ENCODE measurements at places on chromosomes 11 and 22. TPM values are rescaled to one million over a fixed set of nuclear protein-coding genes. Genes with fewer than 3 reads are reported as not detected.

DNA sequence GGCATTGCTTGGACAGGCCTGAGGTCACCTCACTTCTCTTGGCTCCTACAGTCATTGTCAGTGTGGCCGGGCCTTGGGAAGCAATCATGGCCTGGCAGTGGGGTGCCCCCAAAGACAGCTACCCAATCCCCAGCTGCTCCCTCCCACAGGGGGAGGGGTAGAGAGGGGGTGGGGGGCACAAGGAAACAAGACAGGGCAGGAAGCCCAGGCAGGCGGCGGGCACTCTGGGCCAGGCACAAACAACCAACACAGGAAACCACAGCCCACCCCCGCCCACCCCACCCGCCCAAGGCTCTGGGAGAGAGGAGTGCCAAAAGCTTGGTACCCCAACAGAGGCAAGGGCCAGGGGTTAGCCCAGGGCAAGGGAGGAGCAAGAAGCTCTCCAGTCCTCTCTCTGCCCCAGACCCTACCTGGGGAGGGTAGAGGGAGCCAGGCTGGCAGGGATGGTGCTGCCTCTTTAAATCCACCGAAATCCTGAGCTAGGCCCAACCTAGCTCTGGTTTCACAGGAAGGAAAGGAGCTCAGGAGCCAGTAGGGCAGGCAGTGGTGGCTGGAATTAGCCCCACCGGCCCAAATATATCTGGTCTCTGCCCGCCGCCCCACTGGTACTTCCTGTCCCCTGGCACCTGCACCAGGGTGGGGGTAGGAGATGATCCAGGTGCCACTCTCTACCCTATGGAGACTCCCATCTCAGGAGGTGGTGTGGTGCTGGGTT, 12.2 kb downstream of the BCL9L start:
- DNase-seq: no peak

GRCh38 chr11:87265132-87265531, 227.4 kb downstream of the TMEM135 start:
- DNase-seq: no peak

Gene MMP7
- total RNA-seq: not detected

Gene ETS1
- total RNA-seq: 37.0 TPM

DNA sequence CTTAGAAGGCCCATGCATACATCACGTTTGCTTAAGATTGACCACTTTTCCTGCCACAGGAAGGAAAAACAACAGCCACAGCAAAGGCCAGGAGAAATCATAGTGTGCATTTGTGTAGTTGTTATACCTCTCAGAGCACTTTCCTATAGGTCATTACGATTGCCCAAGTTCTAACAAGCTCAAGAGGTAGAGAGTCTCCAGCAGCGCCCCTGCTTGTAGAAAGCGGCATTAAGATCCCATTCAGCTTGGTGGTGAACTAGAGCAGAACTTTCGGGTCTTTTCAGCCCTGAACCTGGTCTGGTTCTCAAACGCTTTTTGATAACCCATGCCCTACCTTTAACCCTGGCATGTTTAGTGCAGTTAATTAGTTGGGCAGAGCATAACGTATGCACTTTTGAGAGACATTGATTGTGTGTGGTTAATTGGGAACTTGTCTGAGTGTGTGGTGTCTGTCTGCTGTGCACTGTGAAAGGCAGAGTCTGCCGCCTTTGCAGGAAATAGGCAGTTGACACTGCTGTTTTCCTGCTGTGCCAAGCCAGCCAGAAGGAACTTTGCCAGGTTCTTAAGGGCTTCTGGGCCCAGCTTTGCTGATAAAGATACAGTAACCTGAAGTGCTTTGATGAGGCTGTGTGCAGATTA, 109.9 kb upstream of the CLMP start:
- DNase-seq: no peak

DNA sequence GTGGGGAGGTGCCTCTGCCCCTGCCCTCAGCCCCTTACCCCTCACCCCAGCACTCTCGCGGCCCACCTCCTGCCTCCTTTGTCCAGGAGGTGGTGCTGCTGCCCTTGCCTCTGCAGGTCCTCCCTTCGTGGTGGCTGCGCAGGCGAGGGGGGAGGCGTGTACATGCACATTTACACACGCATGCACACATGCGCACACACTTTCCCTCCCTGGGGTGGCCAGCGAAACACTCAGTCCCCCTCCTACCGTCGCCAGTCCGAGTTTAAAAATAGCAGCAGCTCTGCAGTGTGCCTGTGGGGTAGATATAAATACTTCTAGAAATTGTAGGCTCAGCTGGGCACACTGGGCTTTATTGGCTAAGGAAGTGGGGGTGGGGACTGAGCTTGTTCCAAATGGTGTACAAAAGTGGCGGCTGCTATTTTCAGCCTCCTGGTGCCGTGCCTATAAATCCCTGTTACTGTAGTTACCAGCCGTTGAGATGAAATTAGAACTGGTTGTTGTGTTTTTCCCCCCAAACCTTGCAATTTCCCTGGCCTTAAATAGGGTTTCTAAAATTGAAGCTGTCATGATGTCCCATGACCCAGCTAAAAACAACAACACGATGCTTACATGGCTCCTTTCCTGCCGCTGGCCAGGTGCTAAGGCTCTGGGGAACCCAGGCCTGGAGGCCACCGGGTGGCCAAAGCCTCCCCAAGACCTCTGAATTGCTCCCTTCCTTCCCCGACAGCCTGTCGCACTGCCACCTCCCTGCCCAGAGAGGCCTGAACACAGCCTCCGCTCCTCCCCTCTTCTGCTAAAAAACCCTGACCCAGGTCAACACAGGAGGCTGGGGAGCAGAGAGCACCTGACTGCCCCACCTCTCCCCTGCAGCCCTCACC, 12.4 kb downstream of the PICK1 start:
- no peak for DNase-seq

Gene RAG2
- not detected for total RNA-seq

GRCh38 chr11:104338186-104338585, 174.2 kb upstream of the PDGFD start:
- no peak for DNase-seq

Gene HTR3B
- total RNA-seq: 0.15 TPM

Gene WNT7B
- total RNA-seq: 27.0 TPM

GRCh38 chr11:6620636-6621035, 1.4 kb upstream of the TPP1 start:
- DNase-seq: no peak

Gene SYCE3
- not detected for total RNA-seq

DNA sequence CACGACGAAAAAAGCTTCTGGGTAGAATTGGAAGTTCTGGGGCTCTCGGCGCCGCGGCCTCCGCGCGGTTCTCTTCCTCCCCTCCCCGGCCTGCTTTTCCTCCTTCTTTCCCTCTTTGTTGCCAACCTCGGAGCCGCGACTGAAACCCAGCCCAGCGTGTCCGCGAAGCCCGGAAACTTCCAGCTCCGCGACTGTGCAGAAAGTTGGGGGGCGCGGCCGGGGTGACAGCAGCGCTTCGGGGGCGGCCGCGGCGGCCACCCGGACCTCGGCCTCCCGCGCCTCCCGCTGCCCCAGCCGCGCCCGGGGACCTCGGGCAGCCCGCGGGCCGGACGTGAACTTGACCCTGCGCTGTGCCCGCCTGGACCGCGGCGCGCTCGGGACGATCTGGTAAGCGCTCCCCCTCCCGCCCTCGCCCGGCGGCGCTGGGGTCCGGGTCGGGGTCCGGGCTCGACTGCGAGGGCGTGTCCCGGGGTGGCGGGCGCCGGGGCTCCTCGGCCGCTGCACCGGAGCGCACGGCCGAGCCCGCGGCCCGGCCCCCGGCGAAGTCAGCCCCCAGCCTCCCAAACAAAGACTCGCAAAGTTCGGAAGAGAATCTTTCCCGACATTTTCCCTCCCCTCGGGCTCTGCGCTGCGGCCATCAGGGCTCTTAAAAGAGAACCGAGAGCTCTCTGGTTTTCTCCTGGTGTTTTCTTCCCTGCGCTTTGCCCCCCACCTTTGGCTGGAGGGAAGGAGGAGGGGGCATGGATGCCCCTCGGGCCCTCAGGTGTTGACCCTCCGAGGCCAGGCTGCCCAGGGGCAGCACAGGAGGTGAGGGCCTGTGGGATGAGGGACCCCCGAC, 67.9 kb upstream of the WNT7B start:
- DNase-seq: no peak

DNA sequence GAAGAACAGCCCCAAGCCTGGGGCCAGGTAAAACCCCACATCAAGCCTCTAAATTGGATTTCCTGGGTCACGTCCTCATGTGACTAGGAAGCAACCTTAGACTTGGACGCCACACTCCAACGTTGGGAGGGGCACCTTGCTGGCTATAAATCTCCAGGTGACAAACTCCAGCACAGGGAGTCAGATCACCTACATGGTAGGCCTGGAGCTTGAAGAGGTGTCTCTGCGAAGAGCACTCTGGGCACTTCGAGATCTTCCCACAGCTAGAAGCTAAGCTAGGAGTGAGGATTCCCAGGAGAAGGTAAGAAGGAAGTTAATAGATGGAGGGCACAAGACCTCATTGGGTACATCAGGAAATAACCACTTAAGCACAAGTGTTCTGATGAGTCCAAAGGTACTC, 77.1 kb upstream of the GNAZ start:
- no peak for DNase-seq

- DNase-seq: no peak
Measured at GRCh38 chr11:127110542-127110941, 110.0 kb upstream of the KIRREL3 start.

DNA sequence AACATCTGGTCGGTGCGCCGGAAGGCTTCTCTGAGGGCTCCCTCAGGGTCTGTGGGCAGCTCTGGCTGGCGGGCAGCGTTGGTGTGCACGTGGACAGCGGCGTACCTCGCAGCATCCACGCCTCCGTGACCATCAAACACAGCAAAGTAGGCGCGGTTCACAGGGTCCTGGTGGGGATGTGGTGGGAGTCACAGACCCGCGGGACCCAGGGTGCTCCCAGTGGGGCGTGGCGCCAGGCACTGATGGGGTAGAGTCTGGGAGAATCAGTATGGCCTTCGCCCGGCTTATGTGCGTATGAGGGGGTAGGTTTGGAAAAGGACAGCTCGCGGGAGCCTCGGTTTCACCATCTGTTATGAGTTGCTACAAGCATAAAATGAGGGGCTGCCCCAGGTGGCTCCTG, 19.2 kb downstream of the PPM1F start:
- DNase-seq: no peak

Data from esophagus squamous epithelium (tissue), 5 donors.